Amniotic stem cell (primary cell): ENCODE measurements at places on chromosomes 1 and 21.

GRCh38 chr1:87765057-87765680 lies 436.5 kb downstream of the LMO4 start:
- no peak for DNase-seq

- no peak for DNase-seq
These were observed 9.4 kb upstream of the OR2M2 start for GRCh38 chr1:248165186-248165585.

GRCh38 chr21:36883532-36884486 lies 82.7 kb downstream of the HLCS start:
- no peak for DNase-seq

GRCh38 chr1:230972855-230973271 lies 5.8 kb downstream of the TTC13 start:
- DNase-seq, result no peak

DNA sequence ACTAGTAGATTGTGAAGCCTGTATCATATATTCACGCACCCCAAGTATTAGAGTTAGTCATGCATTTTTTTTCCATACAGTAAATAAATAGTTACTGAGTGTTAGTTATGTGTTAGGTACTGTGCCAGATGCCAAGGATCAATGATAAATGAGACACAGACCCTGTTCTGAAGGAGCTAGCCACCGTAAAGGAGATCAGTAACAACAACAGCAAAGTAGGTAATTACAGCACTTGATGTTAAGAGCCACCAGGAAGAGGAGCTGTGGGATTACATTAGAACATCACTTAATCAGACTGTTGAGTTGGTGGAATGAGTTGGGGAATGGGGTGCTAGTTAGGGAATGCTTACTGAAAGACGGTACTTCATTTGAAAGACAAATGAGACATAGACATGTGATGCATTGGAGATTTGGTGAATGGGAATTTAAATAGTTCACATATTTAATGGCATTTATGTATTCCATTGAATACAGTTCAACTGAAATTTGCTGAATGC lies 21.0 kb downstream of the PRKAA2 start:
- no peak for DNase-seq

DNA sequence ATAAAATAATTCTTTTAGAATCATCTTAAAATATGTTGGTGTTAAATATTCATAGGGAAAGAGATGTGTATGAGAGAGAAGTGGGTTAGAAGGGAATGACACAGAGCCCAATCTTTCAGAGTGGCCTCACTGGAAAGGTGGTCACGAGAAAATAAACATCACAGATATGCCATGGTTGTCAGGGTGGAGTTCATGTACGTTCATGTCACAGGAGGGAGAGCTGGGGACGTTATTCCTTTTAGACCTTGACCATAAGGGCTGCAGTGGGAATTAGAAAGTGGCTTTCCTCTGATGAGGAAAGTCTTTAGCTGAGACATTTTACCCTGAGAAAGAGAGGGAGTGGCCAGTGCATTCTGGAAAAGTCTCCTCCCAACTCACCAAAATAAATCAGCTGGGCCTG lies 90.6 kb upstream of the TNR start:
- no peak for DNase-seq

- no peak for DNase-seq
These were observed 347.3 kb downstream of the DPYD start for GRCh38 chr1:97573553-97573952.

- no peak for DNase-seq
These were observed 39.7 kb downstream of the SLC35A3 start for GRCh38 chr1:100009458-100009857.

DNA sequence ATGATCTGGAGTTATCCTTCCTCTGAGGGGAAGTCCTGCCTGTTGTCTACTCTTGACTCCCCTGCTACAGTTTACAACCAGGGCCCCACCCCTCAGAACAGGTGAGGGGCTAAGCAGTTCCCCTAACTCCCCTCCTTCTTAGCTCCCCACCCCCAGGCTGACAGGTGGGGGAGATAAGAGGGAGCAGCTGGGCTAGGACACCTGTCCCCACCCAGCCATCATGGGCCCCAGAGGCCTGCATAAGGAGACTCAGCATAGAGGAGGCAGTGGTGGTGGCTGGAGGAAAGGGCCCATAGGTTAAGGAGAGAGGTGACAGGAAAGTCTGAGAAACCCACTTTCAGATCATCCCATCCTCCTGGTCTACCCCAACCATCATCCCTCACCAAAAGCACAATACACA lies 6.8 kb downstream of the MEF2D start:
- no peak for DNase-seq

GRCh38 chr1:2108213-2108876 lies 58.1 kb downstream of the PRKCZ start:
- no peak for DNase-seq

- no peak for DNase-seq
These were observed 281.2 kb downstream of the SETD4 start for GRCh38 chr21:35779167-35779566.

DNA sequence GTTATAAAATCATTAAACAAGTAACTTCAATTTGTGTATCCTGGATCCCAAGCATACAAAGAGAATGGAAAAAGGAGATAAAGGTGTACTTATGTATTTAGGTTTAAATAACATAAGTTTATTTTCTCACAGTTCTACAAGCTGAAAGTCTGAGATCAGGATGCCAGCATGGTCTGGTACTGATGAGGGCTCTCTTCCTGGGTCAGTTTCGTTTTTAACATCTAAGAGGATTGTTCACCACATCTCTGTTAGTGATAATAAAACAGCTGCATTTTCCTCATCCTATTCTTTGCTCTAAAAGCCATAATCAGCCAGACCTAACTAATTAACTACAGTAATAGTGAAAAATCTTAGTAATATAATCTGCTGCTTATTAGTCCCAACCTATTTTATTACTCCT lies 5.2 kb downstream of the EGLN1 start:
- no peak for DNase-seq

DNA sequence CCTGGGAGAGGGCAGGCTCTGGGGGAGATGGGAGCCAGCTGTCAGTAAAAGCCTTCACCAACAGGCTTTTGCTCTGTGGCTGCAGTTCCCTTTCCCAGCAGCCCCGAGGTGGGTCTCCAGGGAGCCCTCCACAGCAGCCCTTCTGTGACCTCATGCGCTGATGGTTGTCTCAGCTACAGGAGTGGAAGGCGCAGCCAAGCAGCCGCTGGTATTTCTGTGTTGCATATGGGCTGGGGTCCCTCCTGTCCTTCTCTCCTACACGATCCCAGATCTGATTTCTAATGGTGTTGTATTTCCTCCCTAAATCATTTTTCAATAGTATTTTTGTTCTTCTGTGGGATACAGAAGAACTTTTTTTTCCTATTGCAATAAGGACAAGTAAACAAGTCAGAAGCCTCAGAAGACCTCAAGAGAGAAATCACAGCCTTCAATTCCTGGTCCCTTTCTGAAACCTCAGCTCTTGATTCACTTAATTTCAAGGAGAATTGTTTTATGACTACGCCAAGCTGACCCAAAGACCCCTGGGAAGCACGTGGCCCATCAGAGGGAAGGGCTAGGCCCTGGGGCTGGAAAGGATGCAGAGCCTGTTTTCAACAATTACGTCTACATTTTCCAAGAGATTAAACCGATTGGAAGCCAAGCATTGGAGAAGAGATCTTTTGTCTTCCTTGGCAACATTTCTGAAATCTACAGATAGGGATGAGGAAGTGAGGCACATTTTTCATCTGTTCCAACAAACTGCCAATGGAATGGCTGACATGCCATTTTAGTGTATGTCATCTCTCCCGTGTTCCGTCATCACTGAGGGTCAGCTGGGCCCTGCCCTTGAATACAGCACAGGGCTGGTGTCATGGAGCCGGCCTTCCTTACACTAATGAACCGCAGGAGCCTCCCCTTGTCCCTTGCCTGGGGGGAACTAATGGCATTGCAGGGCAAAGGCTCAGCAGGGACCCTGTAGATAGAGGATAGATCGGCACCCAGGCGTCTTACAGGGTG lies 42.0 kb upstream of the SCCPDH start:
- no peak for DNase-seq

GRCh38 chr21:39373634-39374033 lies 24.7 kb upstream of the HMGN1 start:
- no peak for DNase-seq

- DNase-seq, result no peak
These were observed 15.5 kb upstream of the NPPB start for GRCh38 chr1:11874258-11874562.

GRCh38 chr1:68633141-68633919 lies 136.4 kb upstream of the DEPDC1 start:
- no peak for DNase-seq

GRCh38 chr1:150089846-150090520 lies 22.4 kb downstream of the VPS45 start:
- no peak for DNase-seq

DNA sequence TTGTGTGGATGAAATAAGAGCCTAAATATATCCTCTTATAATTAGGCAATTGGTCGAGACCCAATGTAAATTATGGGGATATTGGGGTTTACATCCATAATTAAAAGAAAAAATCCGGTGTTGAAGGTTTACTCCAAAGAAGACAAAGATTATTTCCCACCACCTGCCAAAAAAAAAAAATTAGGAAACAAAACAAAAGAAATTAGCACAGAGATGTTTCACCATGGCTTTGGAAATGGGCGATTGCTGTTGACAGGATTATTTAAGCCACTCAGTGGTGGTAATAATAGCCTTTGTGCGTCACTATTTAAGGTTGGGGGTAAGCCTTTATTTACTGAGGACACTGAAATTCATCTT lies 585 bp upstream of the GLRX2 start:
- DNase-seq, result no peak
